HCT116 (cell line): ENCODE measurements at places on chromosomes 16 and 17.

DNA sequence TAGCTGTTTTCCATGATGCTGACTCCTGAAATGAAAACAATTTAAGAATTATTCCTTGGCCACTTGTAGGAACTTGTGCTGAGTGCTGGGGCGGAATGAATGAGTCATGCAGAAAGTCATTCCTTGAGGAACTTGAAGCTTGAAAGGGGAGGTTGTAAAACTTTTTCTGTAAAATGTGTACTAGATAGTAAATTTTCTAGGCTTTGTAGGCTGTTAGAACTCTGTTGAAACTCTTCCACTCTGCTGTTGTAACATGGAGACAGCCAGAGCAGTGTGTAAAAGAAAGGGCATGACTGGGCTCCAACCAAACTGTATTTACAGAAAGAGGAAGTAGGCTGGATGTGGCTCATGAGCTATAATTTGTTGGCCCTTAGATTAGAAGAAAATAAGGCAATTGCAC is 46.1 kb downstream of the ABCA8 start:
- peak; percentile 80 for DNase-seq

- no peak for DNase-seq
Observed at GRCh38 chr17:7756968-7757367, 39.4 kb downstream of the DNAH2 start.

DNA sequence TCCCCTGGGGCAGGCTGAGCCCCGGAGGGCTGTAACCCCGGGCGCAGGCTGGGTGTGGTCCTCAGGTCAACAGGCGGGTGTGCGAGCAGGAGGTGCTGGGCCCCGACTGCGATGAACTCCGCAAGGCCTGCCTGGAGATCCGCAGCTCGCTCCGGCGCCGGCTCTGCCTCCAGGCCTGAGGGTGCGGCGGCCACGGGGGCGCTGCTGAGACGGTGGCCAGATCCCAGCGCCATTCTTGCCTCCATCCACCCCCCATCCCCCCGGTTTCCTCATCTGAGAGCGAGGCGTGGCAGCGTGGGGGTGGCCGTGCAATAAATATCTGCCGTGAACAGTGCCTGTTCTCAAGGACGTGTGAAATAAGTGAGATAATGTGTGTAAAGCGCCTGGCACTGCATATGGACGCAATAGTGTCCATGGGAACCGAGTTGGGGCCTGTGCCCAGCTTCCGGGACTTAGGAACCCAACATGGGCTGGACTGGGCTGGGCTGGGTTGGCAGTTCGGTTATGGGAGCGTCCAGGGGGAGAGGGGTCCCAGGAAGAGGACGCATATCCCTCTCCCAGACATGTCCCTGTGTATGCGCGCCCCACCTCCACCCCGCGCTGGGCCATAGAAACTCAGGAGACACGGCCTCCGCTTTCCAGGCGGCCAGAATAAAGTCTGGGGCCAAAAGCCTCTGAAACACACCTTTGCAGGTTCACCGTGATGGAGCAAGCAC is 15.0 kb downstream of the ZNF213 start:
- DNase-seq: no peak

DNA sequence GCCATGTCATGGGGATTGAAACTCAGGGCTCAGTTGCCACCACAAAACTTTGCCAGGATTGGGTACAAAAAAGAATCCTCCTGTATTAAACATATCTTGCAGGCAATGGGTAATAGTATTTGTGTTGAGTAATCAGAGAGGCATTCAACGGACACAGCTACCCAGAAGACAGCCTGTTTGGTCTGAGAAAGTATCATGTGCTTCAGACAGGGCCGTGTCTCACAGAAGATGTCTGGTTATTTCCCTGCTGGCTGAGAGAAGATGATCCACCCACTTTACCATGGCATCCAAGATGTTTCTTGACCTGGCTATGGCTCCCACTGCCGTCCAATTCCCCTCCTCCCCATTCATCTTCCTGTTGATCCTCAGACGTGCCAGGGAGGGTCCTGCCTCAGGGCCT is 304.3 kb upstream of the XYLT1 start:
- no peak for DNase-seq

- DNase-seq: no peak
Observed at GRCh38 chr17:59572301-59572924, 7.0 kb downstream of the DHX40 start.

GRCh38 chr17:17783825-17784656 is 52.7 kb downstream of the SREBF1 start:
- DNase-seq: no peak

- DNase-seq: no peak
Observed at GRCh38 chr17:48550502-48551213, 5.7 kb upstream of the HOXB2 start.
